Substantia nigra (tissue), 51 donors: ENCODE measurements at places on chromosomes 16 and 17.

DNA sequence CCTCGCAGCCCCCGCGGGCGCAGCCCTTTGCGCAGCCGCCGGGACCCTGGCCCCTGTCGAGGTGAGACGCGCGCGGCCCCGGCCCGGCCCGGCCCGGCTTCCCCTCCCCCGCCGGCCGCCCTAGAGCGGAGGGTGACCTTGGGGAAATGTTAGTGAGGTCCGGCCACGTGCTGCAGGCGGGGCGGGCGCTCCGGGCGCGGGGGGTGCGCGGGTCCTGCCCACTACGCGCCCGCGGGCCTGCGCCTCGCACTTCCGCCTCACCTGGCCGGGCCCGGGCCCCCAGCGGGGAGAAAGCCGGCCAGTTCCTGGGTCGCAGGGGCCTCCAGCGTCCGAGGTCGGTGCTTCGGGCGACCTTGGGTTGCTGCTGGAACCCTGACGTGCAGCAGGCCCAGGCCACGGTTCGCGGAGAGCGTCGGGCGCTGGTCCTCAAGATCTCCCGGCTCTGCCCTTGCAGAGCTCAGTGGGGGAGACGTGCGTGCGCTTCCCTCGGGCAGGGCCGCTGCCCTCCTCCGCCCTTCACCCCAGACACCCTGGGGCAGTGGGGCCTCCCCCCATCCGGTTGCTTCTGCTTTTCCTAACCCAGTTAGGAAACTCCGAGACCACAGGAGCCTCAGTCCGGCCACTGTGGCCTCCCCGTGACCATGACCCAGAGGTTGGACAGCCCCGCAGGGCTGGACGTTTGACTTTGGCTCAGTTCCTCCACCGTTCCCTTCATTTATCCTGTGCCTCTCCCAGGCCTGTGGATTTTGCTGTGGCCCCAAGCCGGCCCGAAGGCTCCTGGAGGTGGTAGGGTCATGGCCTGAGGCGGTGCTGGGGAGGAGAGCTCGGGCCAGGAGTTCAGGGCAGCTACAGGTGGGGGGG lies 791 bp downstream of the MCRIP2 start:
- no peak for DNase-seq

- DNase-seq, result no peak
Observed at GRCh38 chr17:82998637-82999036, 80.8 kb upstream of the METRNL start.

- DNase-seq, result no peak
Observed at GRCh38 chr17:74757931-74758847, 9.8 kb downstream of the NHERF1 start.

DNA sequence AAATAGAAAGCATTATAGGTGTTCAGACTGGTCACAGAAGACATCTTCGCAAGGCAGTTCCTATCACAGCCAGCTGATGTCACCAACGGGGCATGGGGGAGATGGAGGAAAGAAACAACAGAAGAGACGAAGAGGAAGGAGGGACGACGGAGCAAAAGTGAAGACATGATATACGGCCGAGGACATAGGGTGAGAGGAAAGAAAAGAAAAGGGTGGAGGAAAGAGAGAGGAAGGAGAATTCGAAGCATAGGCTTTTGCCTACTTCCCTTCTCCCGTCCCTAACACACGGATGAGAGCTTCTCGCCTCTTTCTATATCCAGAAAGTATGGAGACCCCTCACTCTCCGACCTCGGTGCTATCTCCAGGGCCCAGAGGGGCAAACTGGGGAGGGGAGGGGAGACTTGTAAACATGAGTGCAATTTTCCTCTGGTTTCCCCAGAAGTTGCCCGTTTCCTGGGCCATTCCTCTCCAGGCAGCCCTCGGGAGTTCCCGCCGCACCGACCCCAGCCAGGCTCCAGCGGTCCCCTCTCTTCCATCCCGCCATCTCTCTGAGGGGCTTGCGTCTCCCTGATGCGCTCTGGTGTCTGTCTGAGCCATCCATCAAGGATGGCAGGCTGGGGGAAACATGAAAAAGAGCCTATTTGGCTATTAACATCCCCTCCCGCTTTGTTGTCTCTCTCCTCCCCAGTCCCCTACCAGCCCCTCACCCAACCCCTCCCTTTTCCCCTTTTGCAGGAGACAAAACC lies 26.0 kb downstream of the COPZ2 start:
- DNase-seq, result no peak

GRCh38 chr17:50261051-50261915 lies 13.0 kb upstream of the TMEM92 start:
- no peak for DNase-seq

DNA sequence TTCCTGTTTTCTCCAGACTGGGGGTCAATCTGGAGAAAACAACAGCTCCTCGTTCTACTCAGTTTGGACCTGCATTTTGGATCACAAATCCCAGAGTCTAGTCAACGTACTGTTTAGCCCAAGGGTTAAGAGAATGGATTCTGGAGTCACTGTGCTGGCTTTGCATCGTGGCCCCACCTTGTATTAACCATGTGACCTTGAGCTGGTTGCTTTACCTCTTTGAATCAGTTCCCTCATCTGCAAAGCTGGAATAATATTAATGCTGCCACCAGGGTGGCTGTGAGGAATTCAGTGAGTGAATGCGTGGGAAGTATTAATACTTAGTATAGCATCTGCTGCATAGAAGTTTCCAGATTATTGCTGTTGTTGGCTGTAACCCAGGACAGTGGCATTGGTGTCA lies 11.3 kb upstream of the DHRS7C start:
- no peak for DNase-seq

DNA sequence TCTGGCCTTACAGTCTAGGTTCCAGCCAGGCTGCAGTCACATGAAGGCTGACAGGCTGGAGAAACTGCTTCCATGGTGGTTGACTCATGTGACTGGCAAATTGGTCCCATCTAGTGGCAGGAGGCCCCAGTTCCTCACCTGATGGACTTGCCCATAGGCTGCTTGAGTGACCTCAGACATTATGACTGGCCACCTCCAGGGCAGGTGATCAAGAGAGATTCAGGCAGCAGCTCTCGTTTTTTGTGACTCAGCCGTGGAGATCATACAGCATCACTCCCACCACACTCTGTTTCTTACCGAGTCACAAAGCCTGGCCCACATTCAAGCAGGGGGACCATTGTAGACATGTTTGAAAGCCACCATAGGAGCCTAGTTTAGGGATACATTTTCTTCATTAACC lies 34.5 kb downstream of the SIAH1 start:
- no peak for DNase-seq

GRCh38 chr16:30698816-30699614 lies at the start of gene SRCAP:
Gene SRCAP (plus strand): TSS chr16:30699171. CDS start chr16:30700825, 1,654 bp downstream.
- DNase-seq, result peak; percentile 78

- no peak for DNase-seq
Observed at GRCh38 chr16:14405611-14406537, 224.2 kb downstream of the PARN start.

GRCh38 chr17:72136692-72137091 lies 15.9 kb downstream of the SOX9 start:
- DNase-seq, result no peak

- DNase-seq, result no peak
Observed at GRCh38 chr17:194828-195602, 13.6 kb upstream of the DOC2B start.

- DNase-seq, result no peak
Observed at GRCh38 chr17:40952661-40953060, 14.1 kb downstream of the KRT39 start.

GRCh38 chr16:31476303-31477219 lies 4.6 kb downstream of the TGFB1I1 start:
- DNase-seq, result peak; percentile 44

DNA sequence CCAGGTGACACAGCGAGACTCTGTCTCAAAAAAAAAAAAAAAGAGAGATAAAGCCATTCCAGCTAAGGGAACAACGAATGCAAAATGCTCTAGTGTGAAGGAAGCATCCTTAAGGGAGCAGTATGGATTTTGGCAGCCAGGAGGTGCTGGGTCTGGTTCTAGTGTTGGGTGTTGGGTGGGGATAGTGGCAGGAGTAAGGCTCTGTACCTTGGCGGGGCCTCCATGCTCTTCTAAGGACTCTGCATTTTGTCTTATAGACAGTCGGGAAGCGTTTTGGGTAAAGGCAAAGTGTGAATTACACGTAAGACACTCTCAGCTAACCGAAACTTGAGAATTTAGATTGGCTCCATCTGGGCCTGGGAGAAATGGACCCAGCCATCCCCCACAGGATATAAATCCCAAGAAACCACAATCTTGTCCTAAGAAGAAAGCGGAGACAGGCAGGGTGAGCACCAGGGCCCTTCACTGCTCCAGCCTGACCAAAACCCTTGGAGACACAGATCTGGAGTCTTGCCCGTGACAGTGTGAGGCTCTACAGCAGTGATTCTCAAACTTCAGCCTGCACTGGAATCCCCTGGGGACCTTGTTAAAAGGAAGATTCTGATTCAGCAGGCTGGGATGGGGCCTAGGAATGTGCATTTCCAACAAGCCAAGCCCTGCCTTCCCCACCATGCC lies 33.1 kb upstream of the PHB1 start:
- DNase-seq, result no peak

DNA sequence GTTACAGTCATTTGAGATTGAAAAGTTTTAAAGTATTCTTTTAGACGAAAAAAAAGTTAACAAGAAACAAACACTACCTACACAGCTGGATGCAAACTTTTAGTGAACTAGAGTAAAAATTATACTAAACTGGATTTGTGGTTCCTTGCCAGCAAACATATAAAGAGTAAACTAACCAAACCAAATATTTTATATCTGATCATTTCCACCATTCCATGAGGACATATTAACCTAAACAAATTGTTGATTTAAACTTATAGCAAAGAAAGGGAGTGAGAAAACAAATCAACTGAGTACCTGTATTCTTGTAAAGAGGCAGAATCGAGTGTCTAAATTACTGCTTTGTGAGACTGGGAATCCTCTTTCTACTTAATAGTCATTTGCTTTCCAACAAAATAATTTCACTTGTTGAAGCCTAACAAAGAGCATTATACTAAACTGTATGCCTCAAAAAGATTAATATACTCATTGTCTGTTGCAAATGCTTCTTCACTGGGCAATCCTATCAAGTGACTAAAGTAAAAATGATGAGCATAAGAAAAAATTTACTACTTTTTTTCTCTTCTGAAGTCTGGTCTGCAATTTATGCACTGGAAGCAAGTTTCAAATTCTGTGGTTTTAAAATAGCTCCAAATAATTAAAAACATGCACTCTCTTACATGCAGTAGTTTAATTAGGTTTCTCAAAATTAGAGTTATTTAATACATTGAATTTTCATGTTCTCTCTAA lies 37.5 kb downstream of the AKAP10 start:
- DNase-seq, result no peak

GRCh38 chr17:47704736-47705135 lies 10.8 kb downstream of the TBKBP1 start:
- no peak for DNase-seq

DNA sequence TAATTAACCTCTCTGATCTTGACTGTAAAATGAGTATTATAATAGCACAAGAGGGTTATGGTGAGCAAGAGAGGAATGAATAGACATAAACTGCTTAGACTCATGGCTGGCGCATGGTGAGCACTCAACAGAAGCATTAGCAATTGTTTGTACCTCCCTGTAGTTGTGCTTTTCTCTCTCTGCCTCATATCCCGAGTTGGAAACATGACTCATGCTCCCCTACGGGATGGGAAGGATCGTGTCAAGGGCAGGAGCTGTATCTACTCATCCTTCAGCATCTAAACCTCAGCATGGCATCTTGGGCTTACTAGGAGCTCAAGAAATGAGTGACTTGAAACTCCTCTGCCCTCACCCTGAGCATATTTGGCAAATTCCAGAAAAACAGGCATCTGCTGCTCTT lies 299.6 kb downstream of the MAP2K4 start:
- DNase-seq, result no peak

DNA sequence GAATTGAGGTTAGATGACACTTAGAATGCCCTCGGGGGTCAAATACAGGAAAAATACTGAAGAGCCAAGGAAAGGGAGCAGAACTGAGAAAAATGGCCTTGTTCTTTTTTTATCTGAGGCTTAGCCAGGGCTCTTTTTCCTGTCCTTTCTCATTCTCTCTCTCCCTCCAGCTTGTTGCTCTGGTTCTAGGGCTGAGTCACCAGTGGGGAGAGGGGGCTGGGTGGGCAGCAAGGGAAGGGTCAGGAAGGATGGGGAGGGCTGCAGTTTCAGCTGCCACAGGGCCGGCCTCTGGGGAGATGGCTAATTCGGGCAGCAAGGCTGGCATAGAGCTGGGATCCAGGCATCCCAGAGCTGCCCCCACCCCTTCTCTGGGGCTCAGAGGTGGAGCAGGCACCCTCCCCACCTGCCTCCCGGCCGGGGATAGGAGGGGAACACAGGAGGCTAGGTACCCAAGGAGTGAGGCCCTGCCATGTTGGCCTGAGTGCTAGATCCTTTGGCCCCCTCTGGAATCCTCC lies 3.9 kb downstream of the ITGA3 start:
- no peak for DNase-seq

DNA sequence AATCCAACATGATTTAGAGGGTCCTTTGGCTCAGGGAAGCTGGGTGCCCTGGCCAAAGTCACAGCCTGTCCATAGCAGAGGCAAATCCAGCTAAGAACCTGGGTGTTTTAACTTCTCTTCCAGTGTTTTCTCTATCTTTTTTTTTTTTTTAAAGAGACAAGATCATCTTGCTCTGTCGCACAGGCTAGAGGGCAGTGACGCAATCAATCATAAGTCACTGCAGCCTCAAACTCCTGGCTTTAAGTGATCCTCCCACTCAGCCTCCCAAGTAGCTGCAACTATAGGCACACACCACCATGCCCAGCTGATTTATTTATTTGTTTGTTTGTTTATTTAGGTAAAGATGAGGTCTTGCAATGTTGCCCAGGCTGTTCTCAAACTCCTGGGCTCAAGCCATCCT lies 14.8 kb upstream of the GRIN2A start:
- DNase-seq, result no peak

- DNase-seq, result no peak
Observed at GRCh38 chr16:25747160-25747758, 55.5 kb downstream of the HS3ST4 start.

DNA sequence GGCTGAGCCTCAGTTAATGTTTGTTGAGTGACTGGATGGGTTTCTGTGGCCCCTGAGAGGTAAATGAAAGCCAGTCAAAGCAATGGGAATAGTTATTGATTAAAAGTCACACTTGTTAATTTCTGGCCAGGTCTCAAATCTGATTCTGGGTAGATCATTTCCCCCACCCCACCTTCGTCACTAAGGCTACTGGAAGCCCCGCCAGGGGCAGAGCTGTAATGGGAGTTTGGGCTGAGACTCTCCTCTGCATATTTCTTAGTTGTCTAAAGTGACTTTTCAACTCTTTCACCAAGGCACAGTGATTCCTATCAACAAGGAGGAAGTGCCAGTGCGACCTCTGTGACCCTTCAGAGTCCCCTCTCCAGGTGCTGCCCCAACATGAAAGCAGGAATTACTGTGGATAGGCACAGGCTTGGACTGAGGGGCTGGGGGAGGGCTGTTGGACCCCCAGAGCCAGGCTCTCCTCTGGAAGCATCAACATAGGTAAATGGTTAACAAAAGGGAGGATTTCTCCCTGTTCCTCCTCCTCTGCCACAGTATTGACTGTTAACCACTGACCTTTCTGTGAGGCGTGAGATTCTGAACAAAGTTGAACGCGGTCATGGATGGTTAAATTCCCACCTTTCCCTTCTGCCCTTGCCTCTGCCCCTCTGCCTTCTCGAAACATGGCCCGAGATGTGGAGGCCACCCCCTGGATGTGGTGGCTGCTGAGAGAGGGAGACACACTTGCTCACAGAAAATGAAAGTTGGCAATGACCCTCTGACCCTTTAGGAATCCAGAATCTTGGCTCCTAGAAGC lies 20.8 kb upstream of the TBX2 start:
- DNase-seq, result no peak
